ENCODE measurements at places on chromosomes 12 and 14.

DNA sequence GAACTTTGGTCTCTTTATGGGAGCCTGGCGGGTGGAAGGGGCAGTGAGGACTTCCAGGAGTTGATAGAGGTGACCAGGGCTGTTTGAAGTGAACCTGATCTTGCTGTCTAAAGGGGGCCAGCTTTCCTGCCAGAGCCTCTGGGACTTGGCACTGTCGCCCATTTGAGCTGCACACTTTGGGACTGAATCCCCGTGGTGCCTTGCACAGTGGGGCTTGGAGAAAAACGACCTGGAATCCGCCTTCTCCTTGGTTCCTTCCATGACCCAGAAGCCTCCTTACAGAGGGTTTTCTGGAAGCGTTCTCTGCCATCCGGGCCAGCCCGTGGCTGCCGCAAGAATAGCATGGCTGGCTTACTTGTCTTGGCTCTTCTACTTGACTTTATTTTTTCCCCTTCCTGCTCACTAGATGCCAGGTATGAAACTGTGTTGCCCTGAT is 2.0 kb downstream of the RFLNA start:
- DNase-seq = no peak

GRCh38 chr14:76386944-76387782 is 11.2 kb downstream of the ESRRB start:
- DNase-seq = peak; percentile 62

- DNase-seq = no peak
These were observed 64.2 kb downstream of the ERGIC2 start for GRCh38 chr12:29316752-29317151.

DNA sequence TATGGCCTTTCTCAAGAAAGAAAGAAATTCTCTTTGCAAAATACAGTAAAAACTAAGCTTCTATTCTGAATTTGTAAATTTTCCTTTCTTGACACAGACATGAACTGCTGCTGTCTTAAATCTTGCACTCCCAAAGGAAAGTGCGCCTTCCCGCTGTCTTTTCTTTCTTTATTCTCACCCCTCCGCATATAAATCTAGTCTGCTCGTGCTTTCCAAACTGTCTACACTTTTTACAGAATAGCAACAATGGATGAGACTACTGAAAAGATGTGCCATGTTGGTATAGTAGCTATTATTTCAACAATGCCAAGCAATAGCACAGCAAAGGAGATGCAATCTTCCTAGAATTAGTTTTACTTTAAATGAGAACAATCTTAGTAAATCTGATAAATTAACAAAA is 328.8 kb upstream of the PDE3A start:
- no peak for DNase-seq

DNA sequence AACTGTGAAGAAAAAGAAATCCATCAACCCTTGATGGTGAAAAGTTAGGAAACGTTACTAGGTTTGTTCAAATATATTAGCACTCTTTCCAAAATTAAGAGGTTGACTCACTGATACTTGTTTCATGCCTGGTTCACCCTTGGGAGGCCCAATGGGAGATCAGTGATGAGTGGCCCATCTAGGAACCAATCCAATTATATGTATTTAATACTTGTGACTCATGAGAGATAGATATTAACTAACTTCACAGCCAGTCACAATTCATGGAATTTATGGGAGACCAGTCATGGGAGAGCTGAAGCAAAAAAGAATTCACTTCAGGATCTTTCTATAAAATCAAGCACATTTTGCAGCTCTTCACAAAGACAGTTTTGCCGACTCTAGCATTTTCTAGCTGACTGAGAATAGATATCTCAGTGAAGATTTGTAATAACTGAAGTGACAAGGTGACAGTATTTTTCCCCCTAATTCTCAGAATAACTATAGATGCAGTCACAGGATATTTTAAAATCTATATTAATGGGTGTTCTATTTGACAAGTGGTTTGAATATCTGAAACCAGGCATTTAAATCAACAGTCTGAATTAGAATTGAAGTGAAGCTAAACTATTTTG is 230.2 kb downstream of the EPS8 start:
- no peak for DNase-seq

DNA sequence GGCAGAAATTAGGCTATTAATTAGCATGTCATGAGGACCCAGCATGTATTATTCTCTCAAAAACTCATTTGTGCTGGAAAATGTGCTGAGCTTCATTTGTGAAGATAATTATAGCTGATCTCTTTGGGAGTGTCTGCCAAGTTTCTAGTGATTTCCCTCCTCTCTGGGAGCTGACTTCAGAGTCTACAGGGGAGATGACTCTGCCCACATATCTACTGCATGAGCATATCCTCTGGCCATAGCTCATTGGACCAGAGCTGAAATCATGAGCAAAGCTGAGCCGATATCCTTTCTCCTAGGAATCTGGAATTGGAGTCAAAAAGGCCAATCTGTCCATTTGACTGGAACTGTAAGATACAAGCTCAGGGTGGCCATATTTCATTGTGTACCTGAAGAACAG is 5.9 kb downstream of the CCDC198 start:
- DNase-seq = no peak

GRCh38 chr14:51448831-51449670 is 202.7 kb upstream of the FRMD6 start:
- peak; percentile 28 for DNase-seq

DNA sequence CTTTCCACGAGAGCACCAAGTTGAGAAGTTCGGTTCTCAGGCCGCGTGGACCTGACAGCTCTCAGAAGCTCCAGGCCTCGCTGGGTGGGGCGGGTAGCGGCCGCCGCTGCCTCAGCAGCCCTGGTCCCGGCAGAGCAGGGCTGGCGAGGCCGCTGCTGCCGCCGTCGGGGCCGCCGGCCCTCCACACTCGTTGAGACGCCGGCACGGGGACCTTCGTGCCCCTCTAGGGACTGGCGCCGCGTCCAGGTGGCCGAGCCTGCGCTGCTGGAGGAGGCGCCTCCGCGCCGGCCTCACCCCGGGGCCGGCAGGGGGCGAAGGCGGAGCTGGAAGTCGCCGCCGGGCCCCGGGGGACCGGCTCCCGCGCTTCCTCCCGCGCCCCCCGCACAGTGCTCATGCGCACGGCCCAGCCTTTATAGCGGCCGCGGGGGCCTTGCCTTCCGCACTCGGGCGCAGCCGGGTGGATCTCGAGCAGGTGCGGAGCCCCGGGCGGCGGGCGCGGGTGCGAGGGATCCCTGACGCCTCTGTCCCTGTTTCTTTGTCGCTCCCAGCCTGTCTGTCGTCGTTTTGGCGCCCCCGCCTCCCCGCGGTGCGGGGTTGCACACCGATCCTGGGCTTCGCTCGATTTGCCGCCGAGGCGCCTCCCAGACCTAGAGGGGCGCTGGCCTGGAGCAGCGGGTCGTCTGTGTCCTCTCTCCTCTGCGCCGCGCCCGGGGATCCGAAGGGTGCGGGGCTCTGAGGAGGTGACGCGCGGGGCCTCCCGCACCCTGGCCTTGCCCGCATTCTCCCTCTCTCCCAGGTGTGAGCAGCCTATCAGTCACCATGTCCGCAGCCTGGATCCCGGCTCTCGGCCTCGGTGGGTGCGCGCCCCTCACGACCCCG is at the start of gene COCH:
Gene COCH (plus strand): TSS at position 440 of the 879 bp plus-strand sequence. CDS start 380 bp downstream, at position 820.
- DNase-seq = peak; percentile 33

DNA sequence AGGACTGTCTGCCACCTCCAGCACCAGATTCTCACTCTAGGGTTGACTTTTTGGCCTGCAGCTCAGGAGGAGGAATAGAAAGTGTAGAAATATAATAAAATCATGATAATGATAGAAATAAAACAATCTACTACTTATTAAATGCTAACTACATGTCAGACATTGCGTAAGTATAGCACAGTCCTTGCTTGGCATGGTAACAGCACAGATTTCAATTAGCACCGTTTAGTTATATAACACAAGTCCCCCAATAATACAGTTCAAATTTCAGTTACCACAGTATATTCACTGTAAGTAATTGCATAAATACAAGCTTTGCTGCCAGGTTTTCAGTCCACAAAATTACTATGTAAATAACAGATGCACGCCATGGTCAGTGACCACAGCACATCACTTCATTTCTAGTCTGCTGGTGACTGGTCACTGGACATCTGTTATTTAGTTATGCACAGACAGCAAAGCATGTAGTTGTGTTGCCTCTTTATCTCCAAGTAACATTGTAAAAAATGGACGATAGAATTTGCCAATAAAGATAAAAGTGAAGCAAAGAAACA is 6.5 kb upstream of the GLT8D2 start:
- DNase-seq = no peak

DNA sequence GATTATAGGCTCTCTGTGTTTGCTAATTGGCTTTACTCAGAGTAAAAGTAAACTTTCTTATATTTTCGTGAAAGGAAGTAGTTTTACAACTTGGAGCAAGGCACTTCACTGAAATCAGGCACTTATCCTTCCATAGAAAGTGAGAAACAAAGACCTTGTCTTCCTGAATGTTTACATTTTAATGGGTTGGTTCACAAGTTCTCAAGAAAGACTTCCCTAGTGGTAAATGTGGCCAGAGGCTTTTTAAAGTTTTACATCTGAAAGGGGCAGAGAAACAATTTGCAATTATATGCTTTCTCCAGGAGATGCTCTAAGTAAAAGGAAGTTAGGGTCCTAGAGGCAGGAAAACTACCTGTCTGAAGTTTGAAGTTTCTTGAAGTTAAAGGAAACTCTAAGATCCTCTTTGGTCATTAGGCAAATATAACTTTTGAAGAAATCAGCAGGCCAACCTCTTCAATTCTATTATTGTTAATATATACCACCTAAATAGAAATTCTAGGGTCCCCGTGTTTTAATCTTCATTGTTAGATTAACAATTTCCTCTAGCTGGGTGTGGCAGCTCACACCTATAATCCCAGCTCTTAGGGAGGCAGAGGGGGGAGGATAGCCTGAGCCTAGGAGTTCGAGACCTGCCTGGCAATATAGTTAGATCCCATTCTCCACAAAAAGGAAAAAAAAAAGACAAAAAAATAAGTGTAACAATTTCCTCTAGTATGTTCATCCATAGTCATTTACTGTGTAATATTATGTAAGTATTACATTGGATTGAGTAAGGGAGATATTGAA is 644.9 kb upstream of the FOXG1 start:
- DNase-seq = no peak

GRCh38 chr14:50501642-50502041 is 30.7 kb downstream of the MAP4K5 start:
- no peak for DNase-seq

DNA sequence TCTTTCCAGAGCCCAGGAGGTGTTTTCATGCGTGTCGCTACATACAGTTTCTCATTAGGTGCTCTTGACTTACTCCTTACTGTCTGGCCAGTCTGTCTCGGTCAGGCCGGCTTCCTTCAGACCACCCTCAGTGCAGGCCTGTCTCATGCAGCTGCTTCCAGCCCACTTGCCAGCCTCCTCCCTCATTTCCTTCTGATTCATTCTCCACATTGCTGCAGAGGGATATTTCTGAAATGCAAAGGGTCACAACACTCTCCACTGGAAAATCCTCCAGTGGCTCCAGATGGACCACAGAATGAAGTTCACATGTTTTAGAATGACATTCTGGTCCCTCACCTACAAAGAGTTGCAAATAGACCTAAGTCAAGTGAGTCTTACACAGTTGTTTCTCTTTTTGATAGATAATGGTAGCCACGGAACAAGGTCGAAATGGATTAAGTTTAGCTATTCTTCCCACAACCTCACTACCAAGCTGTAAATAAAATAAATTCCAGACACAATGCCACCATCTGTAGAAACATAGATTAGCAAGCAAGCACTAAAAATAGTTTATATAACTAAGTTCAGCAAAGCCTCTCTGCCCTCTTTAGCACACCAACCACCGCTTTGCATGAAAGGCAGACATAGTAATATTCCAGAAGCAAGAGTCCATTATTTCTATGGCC is 146.9 kb downstream of the ESR2 start:
- DNase-seq = no peak

GRCh38 chr12:105053116-105053572 is 31.1 kb downstream of the ALDH1L2 start:
- DNase-seq = peak; percentile 64

- DNase-seq = peak; percentile 26
These were observed 305.3 kb upstream of the DDHD1 start for GRCh38 chr14:53458368-53458814.

DNA sequence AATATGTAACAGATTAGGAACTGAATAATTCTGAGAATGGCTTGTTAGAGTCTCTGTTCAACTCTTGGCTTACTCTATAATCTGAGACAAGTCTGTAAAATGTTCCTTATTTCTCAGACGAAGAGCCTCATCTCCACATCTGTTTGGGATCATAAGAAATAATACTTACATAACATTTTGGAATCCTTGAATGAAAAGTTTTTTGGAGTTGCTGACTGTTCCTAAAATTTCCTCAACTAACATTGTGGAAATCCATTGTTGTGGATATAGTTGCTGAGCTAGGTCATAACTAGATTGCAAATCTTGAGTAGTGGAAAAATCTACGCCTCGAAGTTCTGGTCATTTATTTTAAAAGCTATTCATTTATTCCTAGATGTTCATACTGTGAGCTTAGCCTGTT is 402.9 kb downstream of the ZFP36L1 start:
- DNase-seq = no peak

- DNase-seq = no peak
These were observed 138.8 kb upstream of the WSCD2 start for GRCh38 chr12:107990325-107990724.

- DNase-seq = no peak
These were observed 214.2 kb downstream of the GLT1D1 start for GRCh38 chr12:129067491-129067890.

GRCh38 chr14:33545696-33546095 is 405.2 kb downstream of the EGLN3 start:
- no peak for DNase-seq

- DNase-seq = no peak
These were observed 240 bp downstream of the BTG1 start for GRCh38 chr12:92145481-92145730.

DNA sequence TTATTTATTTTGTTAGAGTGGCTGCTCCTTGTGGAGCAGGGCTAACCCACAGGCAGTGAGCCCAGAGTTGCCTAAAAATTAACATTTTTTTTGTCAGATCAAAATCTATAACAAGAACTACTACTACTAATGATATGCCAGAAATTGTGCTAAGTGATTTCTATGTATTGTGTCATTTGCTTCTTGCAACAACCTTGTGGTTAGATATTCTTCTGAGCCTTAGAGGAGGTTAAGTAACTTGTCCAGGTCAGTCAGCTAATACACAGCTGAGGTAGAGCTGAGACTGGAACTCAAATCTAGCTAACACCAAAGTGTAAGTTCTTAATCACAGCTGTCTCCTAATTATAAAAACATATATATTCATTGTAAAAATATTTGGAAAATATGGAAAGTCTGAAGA is 29.8 kb downstream of the CFL2 start:
- no peak for DNase-seq

DNA sequence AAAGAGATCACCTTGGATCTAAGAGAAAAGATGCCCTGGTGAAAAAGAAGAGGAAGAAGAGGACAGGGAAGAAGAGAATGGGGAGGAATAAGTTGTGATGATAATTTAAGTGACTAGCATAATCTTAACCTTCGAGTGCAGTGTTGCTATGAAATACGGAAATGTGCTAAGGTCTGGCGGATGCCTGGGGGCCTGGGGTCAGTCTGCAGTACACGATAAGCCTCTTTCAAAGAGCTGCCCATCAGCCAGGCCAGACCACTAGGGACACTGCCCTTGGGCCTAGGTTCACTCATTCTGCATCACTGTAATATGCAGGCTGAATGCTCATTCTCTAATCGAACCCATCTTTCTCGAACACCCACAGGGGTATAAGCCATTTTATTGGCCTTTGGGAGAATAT is 83.4 kb downstream of the PLEKHG3 start:
- no peak for DNase-seq

GRCh38 chr14:77071938-77072388 is 26.1 kb upstream of the CIPC start:
- DNase-seq = no peak
